ENCODE measurements at places on chromosomes 4 and X.

DNA sequence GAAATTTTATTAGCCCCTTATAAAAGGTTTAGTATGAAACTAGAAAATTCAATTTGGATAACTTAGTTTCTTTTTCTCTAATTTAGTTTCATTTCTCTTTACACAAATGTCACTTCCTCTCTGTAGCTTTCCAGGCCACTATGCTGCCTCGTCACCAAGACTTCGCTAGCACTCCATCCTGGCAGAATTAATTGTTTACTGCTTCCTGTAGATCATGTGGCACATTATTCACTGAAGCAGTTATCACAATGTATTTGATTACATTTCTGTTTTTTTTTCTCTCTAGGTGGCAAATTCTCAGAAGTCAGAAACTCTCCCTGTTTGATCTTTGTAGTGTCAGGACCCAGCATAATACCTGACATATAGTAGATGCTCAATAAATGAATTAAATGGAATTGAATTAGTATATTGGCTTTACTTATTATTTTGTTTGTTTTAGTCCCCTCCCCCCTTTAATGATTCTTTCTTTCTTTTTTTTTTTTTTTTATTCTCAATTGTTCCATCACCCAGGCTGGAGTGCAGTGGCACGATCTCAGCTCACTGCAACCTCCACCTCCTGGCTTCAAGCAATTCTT, 9.3 kb upstream of the SAT1 start:
- DNase-seq: no peak

GRCh38 chr4:519203-519651, 20.2 kb downstream of the PIGG start:
- no peak for DNase-seq

DNA sequence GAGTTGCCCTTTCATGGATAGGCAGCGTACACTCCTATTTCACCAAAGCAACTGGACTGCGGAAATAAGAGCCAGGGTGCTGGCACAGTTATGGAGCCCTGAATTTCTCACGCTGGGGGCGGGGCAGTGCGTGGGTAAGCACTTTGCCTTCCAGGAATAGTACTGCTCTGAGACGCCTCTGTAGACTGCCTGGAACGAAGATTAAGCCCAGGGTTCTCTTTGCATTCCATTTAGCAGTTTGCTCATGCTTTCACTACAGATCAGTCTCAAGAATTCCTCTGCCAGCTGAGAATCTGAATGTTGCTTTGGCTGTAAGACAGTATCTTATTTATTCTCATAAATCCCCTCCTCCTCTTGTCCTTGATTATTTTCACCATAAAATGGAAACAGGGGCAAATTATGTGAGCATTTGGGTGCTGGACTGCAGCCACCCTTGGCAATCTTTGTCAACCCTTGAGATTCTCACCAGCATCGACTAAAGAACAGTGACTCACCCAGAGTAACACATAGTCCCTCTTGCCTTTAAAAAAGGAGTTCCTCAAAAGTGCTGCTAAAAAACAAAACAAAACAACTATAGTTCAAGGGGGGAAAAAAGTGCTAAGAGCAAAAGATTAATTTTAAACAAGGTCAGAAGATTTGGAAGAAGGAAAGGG, 88.9 kb upstream of the CITED1 start:
- DNase-seq: no peak

GRCh38 chr4:152579107-152579764, 43.3 kb upstream of the FBXW7 start:
- DNase-seq: no peak

DNA sequence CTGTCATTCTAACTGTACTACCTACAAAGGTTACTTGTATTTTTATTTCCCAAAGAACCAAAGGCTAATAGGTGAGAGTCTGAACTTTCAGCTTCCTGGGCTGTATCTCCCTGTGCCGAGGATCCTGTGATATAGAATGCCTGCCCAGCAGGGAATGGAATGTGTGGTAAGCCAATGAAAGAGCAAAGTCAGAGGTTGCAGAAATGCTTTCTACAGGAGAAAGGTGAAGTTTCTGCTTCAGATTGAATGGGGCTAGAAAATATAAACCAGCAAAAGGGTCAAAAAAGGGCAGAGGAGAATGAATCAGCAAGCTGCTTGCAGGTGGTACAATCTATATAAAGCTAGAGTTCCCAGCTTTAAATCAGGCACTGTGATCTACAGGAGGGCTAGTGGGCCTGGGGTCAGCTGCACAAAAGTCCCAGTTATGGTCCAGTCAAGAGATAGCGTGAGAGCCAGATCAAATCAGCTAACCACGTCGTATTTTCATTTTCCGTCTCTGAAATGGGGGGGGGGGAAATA, 146.1 kb downstream of the DCTD start:
- no peak for DNase-seq

DNA sequence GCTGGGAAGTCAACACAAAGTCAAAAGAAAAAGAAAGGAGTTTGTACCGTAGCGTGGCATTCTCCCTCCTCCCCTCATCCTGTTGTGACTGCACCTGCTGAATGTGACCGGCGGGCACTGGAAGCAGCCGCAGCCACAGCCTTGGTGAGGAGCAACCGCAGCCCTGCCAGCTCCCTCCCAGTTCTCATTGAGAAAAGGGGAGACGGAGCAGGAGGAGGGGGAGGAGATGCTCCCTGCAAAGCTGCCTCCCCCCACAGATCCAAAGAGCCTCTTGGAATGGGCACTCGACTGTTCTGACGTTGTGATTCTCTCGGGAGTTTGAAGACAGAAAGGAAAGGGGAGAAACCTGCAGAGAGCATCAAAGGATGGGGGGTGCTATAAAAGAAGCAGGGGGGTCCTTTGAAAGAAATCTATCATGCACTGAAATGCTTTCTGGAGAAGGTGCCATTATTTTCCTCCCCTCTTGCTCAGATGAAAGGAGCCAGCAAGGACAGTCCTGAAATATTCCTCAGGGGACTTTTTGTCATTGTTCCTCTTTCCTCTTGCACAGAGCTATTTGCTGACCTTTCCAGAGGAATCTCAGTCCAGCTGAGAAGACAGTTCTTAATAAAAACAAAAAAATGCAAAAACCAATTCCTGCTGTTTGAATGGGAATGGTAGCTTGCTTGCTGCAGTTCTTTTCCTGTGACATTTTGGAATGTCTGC, 429.7 kb downstream of the MAPK10 start:
- DNase-seq: no peak

DNA sequence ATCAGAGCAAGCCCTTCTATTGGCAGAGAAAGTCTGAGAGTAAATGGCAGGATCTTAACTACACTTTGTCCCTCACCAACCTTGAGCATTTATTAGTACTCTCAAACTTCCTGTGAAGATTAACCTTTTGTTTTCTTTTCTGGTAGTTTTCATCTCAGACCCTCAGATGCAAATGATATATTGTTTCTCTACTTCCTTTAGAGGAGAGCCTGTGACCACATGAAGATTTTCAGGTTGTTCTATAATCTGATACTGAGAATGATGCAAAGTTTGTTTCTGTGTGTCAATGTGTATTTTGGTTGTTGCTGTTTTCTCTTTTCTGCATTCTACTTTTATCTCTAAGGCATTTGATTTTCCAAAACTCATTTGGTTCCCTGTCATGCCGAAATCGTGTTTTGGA, 165.8 kb upstream of the CYSLTR1 start:
- no peak for DNase-seq

DNA sequence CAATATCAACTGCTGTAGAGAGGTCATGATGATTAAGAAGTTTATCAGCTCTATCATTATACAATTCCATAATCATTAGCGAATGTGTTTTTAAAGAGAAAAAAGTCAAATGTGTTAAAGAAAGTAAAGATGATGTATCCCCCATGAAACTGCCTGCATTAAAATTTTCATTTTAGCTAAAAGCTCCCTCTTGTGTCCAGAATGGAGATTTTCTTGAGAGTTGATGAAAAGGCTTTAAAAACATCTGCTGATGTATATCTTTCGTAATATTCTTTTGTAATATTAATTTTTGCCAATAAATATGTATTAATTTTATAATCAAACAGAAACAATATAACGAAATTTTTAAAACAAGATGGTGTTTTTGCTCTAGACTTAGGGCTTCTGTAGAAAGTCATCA, 52.1 kb upstream of the LHFPL1 start:
- DNase-seq: no peak

DNA sequence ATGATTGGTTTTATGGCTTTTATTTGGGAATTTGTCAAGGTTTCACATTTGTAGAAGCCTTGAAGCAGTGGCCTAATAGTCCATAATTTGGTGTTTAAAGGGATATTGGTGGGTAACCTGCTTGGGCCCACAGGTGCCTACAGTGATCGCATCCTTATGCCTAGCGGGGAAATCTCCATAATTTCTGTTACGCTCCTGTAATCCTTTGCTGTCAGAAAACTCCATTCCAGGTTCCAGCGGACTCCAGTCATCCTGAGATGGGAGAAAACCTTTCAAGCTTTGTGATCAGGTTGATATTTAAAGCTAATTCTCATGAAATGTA, 257.0 kb upstream of the JADE1 start:
- no peak for DNase-seq

DNA sequence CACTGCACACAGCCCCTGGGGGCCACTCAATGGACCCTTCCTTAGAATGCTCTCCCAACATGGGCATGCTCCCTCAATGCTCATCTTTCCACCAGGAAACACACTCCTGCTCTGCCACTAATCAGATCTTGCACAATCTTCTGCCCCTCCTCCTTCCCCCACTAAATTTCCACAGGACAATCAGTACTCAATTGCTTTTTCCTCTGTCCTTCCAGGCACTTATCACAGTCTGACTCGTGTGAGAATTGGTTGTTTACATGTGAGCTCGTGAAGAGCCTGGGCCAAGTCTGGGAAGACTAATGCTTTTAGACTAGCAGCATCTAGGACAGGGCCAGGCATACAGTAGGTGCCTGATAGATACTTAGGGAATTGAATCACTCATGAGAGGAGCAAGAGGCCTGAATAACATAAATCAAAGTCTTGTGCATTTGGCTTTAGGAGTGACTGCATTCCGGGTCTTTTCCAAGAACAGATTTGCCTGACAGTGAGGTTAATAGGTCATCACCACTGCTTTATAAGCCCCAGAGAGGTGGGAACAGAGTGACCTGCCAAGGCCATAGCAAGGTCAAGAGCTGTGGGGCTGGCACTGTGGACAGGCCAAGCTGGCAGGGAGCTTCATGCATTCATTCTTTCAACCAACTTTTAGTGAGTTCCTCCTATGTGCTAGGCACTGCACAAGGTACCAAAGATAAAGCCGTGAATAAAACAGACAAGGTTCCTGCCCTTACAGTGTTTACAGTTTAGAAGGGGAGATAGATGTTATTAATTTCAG, 55.0 kb downstream of the PRPS1 start:
- no peak for DNase-seq

GRCh38 chr4:151702256-151702655, 58.6 kb downstream of the GATB start:
- no peak for DNase-seq

DNA sequence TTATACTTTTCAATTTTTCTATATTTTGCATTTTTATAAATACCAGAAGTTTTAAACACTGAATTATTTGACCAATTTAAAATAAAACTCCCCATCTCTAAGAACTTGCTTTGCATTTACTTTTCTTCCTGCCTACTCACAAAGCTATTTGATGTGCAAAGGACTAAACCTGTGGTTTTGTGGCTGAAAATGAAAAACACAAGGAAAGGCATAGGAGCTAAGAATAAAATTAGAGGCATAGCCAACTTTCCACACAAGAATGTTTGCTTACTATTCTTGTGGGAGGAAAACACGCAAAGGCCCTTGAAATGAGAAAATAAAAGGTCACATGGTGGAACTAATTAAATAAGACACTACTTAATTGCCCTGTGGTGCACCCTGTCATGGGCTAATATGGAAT, 221.2 kb downstream of the KLHL13 start:
- no peak for DNase-seq

DNA sequence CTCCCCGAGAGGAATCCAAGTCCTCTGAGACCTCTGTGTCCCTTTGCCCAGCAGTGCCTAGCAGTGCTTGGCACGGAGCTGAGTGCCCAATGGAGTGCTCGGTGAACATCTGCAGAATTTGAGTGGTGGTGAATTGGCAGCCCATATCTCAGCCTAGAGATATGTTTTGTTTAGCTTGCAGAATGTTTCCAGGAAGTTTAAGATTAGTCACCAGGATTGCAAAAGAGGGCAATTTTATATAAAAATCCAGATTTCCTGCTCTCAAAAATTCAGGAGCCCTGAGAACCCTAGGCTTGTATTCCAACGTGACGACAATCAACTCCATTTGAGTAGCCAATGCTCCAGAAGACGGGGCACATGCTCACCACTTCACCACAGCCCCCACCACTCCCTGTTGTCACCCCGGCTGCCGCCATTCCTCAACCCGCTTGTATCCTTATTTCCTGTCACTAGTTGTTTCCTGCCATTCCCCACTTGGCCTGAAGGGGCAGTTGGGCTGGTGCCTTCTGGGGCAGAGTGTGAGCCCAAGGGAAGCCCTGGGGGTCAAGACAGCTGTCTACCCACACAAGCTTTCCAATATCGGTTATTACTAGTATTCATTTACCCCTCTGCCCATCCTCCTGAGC, 116.9 kb downstream of the EFNB1 start:
- no peak for DNase-seq

GRCh38 chr4:29047341-29048041, 1672.7 kb upstream of the PCDH7 start:
- no peak for DNase-seq

All from stimulated activated CD4-positive, alpha-beta T cell treated with anti-CD3 and anti-CD28 coated beads, Interleukin-15, amount 100 ng/mL, for 48 hours (primary cell).